ENCODE measurements at places on chromosomes 2 and 18.

DNA sequence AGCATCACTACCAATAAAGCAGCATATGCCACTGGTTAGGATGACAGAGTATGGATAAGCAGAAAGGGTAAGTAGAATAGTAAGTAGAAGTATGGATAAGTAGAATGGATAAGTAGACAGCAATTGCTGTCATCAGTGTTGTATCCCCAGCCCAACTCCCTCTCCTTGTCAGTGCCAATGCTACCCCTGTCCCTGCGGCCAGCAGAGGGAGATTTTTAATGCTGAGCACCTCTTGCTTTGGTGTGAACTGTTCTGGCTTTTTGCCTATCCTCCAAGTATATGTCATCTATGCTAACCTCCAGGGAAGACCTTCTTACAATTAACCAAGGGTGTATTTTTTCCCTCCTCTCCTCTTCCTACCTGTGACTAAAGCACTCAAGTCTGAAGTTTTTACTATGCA, 136.7 kb upstream of the SPHKAP start:
- DNase-seq, result no peak

DNA sequence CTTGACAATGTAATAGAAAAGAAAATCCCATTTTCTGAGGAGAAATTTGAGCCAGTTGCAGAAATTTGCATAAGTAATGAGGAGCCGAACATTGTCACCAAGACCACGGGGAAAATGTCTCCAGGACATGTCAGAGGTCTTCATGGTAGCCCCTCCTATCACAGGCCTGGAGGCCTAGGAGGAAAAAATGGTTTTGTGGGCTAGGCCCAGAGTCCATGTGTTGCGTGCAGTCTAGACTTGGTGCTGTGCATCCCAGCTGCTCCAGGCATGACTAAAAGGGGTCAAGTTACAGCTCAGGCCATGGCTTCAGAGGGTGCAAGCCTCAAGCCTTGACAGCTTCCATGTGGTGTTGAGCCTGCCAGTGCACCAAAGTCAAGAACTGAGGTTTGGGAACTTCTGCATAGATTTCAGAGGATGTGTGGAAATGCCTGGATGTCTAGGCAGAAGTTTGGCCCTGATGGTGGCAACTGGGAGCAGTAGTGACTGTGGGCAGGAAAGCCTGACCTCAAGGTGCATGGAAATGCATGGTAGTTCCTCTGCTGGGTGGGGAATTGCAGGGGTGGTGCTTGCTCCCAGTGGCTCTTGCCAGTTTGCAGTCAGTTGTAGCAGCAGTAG, 41.9 kb upstream of the CCDC195 start:
- DNase-seq, result no peak

DNA sequence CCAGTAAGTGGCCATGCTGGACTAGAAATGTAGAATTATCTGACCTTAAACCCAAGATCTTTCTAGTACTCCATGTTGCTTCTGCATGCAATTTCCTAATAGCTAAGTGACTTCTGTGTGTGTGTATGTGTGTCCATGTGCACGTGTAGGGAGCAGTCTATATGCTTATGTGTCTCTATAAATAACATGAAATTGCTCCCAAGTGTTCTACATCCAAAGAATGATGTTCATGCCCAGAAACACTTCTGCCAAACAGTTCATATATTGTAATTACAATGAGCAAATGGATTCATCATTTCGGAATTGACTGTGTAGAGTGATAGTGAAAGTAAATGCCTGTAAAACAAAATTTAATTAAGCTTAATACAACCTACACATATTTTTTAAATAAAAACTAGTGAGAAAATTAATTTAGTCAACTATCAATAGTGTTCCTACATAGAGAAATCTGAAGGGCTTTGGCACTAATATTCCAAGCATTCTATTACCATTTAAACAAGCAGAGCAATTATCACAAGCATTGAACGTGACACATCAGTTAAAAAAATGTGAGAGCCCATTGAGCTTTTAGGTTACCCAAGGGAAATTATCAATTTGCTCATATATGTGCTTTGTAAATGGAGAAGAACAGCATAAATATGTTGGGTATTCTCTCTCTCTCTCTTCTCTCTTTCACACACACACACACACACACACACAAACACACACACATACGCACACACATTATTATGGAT, 1067.4 kb downstream of the CNTNAP5 start:
- DNase-seq, result no peak

GRCh38 chr2:143702931-143703330, 573.7 kb downstream of the ARHGAP15 start:
- no peak for DNase-seq

- no peak for DNase-seq
Measured at GRCh38 chr18:501406-501714, 859 bp upstream of the COLEC12 start.

DNA sequence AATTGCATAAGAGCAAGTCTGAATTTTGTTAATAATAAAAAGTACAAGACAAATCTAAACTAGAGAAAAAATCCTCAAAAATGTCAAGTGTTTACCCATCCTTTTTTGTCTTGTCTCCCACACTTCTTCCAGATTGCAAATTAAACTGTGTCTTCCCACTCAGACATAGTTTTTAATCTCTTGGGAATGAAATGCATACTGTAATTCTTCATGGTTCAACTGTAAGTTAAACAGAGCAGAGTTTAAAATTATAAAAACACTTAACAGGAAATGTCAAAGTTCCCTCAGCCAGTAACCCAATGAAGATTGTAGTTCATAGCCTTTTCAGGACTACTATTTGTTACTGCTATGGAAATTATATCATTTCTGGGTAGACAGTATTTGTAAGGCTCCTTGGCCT, 171.8 kb downstream of the UBE2E3 start:
- no peak for DNase-seq

GRCh38 chr2:40027968-40028367, 248.9 kb upstream of the THUMPD2 start:
- no peak for DNase-seq

DNA sequence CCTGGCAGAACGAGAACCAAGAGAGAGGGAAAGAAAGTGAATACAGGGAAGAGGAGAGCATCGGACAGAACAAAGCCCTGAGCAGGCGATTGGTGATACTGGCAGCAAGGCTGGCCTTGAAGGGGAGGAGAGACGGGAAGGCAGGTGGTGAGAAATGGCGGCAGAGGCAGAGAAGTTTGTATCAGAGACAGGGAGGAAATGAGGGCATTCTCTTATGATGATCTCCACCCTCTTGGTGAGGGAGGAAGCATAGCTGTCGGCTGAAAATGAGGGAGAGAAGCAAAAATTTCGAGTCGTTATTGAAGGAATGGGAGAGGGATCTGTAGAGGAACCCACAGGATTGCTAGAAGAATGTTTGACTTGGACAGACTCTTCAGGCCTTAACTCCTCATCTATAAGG, 80.6 kb downstream of the CLIP4 start:
- no peak for DNase-seq

DNA sequence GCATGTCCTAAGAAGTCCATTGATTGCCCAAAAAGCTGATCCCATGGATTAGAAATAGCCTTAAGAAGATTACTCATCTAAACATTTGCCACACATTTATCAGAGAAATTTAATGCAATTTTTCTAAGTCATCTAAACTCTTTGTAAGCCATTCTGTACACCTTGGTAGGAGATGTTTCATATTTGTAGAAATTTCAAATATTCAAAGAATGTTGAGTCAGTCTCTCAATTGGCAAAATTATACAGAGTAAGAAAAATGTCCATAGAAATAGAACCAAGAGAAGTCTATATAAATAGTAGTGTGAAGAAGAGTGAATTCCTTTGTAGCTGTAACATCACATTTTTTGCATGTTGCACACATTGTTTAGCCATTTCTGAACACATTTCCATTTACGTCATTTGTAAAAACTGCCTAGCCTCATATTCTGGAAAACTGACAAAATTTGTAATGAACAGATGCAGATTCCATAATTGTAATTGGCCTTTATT, 128.6 kb downstream of the MSTN start:
- DNase-seq, result no peak

DNA sequence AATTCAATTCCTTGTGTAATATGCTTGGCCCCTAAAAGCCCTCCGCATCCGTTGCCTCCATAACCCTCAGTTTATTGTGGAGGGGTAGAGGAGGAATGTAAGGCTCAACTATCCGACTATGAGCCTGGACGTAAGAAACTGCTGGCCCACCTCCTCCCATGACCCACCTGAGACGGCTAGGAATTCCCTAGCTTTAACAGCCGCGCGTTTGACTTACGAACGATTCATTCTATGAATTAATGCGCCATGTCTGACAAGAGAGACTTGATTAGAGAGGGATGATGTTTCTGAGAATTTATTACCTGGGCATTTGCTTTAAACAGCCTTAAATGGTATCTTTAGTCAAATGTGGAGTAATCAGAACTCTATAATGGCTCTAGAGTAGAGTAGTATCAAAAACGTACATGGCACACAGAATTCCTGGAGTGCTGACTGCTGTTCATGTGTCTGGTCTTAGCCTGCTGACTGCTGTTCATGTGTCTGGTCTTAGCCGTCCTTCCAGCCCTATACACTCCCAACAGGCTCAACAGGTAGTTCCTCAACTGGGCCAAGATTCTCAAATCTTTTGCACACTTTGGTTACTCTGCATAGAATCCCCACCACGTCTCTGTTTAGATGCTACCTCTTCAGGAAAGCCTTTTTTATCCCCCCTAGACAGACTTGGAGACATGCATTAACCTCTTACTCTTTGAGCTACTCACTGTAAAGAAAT, 899 bp upstream of the GFPT1 start:
- DNase-seq, result no peak

DNA sequence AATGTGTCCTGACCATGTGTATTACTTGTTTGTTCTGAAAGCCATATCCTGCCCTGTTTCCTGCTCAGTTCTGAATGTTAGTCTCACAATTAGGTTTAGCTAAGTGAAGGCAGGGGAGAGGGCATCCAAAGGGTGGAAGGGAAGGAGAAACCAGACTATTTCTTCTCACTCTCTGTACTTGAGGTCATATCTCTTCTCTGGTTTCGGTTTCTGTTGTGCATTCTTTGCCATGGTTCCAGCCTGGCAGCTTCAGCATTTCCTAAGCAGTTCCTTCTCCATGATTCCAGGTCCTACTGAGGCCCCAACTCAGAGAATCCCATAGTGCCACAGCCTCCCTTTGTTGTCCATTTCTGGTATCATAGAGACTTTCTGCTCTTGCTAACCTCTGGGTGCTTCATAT, 40.3 kb upstream of the HNMT start:
- no peak for DNase-seq

All from activated CD8-positive, alpha-beta memory T cell treated with anti-CD3 and anti-CD28 coated beads, Interleukin-2, amount 10 ng/mL, durations not matched to agents 7 days and 5 days (primary cell).